ENCODE measurements at places on chromosomes 12 and 14.

- no peak for DNase-seq
Measured at GRCh38 chr12:7302266-7302986, 1.4 kb upstream of the ACSM4 start.

- no peak for DNase-seq
Measured at GRCh38 chr12:132466241-132467201, 23.4 kb upstream of the FBRSL1 start.

GRCh38 chr14:89061696-89062095 is 237.2 kb downstream of the TTC8 start:
- DNase-seq: no peak

- no peak for DNase-seq
Measured at GRCh38 chr12:31233061-31233730, 92.8 kb downstream of the SINHCAF start.

- DNase-seq: no peak
Measured at GRCh38 chr14:102659797-102660196, 67.3 kb downstream of the RCOR1 start.

GRCh38 chr14:104248203-104249055 is 110.0 kb downstream of the KIF26A start:
- no peak for DNase-seq

- no peak for DNase-seq
Measured at GRCh38 chr12:29159661-29160060, 10.6 kb downstream of the FAR2 start.

- DNase-seq: peak; percentile 15
Measured at GRCh38 chr12:112005419-112006395, 7.3 kb downstream of the TMEM116 start.

- no peak for DNase-seq
Measured at GRCh38 chr12:124954771-124955170, 34.2 kb downstream of the DHX37 start.

DNA sequence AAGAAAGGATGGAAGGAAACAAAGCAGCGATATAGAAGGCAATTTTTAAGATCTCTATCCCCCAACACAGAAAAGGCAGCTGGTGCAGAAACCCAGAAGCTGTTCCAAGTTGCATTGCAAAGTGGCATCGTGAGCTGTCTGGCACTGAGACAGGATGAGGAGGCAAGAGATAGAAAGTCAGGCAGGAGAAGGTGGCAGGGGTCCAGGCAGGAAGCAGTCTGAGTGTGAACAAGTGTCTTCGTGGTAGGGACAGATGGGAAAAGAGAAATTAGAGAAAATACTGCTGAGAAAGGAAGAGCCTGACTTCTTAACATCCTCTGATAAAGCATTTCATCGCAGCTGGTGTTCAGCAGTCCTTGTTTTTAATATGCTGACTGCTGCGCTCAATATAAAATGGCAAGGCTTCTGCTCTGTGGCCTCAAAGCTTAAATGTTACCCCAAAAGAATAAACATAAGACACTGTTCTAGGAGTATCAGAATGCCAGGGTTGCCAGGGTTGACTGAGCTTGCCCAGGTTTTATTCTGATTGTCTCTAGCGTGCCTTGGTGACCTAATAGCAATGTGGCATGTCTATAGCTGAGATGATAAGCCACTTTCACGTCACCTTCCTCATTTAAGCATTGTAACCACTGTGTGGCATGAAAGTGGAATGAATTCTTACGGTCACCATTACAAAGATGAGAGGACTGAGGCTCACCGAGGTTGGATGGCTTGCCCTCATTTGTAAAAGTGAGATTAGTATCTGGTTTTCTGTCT is 397.6 kb downstream of the NUAK1 start:
- DNase-seq: no peak

DNA sequence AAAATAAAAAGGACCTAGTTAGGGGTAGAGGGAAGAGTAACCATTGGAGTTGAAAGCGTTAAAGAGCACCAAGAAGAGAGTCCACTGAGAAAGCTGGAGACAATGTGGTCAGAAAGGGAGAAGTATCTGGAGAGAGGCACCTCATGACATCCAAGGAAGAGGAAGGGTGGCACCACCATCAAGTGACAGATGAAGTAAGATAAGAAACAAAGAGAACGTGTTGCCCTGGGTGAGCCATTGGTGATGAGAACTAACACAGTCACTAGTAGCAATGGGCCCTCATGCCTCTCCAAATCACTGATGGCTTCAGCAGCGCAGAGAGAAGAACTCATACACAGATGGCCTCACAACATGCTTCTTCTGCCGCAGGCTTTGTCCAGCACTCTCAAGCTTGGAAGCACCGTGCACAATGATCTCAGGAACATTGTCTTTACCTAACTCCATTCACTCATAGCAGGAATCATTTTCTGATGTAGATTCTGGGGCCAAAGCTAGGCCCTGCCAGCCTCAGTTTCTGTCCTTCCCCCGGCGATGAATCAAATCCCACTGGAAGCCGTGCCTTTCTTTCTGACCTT is 252.9 kb downstream of the DPF3 start:
- no peak for DNase-seq

DNA sequence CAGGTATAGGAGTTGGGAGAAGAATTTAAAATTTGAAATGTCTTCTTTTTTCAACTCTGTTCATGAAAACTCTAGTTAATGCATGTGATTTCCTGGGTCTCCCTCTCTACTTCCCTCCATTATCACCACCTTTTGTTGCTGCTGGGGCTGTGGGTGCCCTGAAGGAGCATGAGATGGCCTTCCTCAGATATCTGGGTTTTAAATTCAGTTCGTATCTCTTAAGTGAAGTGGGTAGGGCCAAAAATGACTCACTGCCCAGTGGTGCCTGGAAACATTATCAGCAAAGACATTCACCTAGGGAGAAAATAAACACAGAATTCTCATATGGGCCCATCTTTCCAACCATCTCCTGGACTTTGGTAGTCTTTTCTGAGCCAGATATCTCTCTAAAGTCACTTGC is 234.9 kb upstream of the PLEKHG7 start:
- DNase-seq: no peak

DNA sequence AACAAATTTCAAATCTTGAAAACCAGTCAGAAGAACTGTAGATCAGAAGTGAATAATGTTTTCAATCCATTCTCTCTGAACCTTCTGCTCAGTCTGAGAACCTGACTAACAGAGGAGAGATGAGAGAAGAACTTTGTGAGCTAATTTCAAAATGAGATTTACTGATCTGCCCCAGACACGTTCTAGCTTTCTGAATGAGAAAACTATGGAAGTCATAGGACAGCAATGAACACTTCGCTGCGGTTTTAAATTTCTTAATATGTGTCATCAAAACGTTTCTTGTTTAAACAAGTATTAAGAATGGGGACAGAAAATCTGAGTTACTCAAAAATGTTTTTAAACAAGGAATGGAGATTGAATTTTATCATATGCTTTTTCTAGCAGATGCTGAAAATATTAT is 66.6 kb upstream of the FAR2 start:
- no peak for DNase-seq

DNA sequence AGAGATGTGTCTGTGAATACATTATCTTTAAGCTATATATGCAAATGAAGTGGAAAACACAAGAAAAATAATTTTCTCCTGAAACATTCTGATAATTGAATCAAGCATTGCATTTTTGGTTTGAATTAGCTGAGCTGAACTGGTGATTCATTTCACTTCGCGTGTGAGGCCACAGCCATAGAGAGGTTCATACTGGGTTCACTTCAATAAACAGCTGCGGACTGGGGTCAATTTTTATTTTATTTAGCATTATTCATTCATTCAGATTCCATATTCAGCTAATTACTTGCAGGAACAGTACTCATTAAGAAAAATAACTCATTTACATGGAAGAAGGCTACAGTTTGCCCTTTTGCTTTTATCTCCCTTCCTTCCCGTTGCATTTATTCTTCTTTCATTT is 195.2 kb upstream of the LRIG3 start:
- no peak for DNase-seq

GRCh38 chr12:95918194-95918993 is 24.0 kb downstream of the CCDC38 start:
- DNase-seq: peak; percentile 18

GRCh38 chr14:60643141-60643462 is 6.2 kb downstream of the SIX1 start:
- no peak for DNase-seq

DNA sequence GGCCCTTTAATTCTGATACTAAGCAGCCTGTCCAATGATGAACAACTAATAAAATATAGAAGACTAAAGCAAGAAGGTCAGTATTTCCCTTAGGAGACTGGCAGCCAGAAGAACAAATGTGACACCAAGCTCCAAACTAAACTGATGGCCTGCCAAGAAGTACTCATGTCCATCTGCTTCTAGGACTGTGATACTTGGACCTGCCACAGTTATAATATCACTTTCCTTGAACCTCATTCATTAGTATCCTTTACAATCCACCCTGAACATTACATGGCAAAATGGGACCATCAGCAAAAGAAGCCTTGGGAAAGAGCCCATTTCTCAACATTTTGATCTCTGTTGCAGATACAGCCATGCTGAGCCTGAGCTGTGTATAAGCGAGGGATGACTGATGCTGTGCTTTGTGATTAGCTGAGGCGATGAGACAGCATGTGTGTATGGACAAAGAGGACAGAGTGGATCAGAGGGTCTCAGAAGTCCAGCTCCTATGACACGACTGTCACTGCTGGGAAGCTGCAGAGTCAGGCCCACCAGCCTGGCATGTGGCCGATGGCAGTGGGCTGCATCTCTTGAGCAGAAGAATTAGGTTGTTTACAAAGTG is 73.9 kb downstream of the TGFB3 start:
- no peak for DNase-seq

DNA sequence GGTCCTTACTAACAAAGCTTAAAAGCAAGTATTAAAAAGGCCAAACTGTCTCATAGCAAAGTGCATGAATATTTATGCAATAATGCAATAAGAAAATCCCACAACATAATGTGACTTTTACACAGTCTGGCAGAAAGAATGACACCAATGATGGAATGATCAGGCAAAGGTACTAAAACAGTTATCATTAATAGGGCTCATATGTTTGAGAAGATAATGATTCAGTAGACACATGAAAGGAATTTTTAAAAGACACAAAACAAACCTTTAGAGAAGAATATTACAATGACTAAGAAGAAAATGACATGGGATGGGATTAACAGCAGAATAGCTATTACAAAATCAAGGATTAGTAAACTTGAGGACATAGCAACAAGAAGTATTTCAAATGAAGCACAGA is 1411.2 kb upstream of the TMEM132C start:
- no peak for DNase-seq

- DNase-seq: no peak
Measured at GRCh38 chr14:75208843-75209242, 32.4 kb upstream of the TMED10 start.

DNA sequence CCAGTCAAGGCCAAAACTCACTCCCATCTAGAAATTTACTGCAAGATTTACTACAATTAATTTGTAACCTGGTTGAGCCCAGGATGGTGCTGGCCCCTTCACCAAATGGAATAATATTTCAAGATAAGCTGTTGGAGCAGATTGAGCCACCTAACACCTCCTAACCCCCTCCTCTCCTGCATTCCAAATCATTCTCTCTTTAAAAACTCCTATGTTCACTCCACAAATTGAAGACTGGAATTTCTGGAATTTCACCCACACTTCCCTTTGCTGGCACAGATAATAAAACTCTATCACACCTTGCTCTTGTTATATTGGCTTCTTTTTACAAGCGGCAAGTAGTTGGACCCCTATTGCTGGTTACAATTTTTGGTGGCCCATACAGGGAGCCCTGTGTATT is 41.7 kb downstream of the MIS18BP1 start:
- no peak for DNase-seq

DNA sequence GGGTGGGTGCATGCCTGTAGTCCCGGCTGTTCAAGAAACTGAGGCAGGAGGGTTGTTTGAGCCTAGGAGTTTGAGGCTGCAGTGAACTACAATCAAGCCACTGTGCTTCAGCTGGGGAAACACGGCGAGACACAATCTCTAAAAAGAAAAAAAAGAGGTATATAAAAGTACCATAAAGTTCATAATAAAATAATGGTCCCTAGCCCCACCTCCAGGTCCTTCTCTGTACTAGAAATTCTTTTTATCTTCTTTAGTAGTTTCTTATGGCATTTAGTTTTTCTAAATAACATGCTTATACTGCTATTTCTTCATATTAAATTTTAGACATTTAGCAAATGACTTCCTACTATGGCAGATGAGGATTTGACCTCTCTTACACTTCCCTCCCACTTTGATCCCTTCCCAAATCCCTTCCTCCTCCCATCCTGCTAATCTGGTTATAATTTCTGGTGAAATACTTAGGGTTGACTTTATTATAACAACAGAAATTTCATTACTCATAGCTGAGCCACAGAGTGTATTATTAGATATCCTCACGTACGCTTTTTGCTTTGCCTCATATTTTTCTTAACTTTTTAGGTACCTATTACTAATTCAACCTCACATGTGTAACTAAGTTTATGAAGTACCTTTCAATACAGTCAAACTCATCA is 94.7 kb downstream of the SLC41A2 start:
- DNase-seq: no peak

GRCh38 chr14:64507376-64508156 is 3.0 kb downstream of the ZBTB1 start:
- DNase-seq: no peak

GRCh38 chr12:102690253-102690652 is 209.9 kb upstream of the IGF1 start:
- DNase-seq: no peak
